ENCODE measurements at places on chromosomes 5 and 9. TPM values are rescaled to one million over a fixed set of nuclear protein-coding genes. Genes with fewer than 3 reads are reported as not detected.

DNA sequence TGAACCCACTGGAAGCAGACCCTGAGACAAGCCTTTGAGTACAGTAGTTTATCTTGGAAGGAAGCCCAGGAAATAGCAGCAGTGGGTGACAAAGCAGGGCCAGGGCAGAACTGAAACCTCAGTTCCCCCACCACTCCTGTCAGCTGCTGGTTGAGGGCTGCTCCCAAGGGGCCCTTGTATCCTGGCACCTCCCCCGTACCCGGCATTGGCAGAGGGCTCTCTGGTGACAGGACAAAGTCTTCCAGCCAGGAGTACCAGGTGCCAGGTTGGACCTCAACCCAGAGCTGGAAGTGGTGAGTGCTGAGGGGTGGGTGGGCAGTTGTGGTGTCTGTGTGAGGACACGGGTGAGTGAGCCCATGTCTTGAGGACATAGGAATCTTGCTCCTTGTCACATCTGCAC is 123.3 kb downstream of the PHF2 start:
- no peak for DNase-seq
- no peaks in the 10 kb centered on the region for H3K4me1 ChIP-seq
- H3K27me3 ChIP-seq, result peaks cover 4% of the 10 kb centered on the region
- no peaks in the 10 kb centered on the region for H3K36me3 ChIP-seq

The OR1Q1 gene
- not detected for total RNA-seq

The NEUROG1 gene
- total RNA-seq, result not detected

The TMEM215 gene
- total RNA-seq, result not detected

GRCh38 chr5:162209005-162209605 is 141.5 kb downstream of the GABRG2 start:
- no peaks in the 10 kb centered on the region for H3K27me3 ChIP-seq
- H3K36me3 ChIP-seq, result no peaks in the 10 kb centered on the region
- H3K27ac ChIP-seq, result no peak overlapping the region

The LYSMD3 gene
- 22.5 TPM for total RNA-seq
